ENCODE measurements at places on chromosomes 6 and 20. TPM values are rescaled to one million over a fixed set of nuclear protein-coding genes. Genes with fewer than 3 reads are reported as not detected.

DNA sequence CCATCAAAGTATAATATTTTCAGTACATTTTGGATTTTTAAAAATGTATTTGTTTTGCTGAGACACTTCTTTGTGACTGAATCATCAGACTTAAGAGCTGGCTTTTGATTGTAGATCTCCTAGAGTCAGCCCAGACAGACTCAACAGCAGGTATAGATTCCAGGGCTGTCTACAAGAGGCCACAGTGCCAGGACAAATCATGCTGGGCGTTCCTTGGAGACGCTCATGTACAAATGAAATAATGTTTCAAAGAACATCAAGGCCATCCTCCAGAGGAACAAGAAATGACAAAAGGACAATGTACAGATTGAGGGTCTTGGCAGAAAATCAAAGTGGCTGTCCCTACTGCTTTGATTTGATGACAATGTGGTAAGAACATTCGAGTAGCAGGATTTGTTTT, 369.3 kb downstream of the GRIK2 start:
- no peak for DNase-seq
- no peaks in the 10 kb centered on the region for H3K27me3 ChIP-seq
- no peaks in the 10 kb centered on the region for H3K36me3 ChIP-seq
- H3K27ac ChIP-seq: no peak overlapping the region
- no peak overlapping the region for H3K4me3 ChIP-seq
- H3K4me1 ChIP-seq: no peaks in the 10 kb centered on the region

DNA sequence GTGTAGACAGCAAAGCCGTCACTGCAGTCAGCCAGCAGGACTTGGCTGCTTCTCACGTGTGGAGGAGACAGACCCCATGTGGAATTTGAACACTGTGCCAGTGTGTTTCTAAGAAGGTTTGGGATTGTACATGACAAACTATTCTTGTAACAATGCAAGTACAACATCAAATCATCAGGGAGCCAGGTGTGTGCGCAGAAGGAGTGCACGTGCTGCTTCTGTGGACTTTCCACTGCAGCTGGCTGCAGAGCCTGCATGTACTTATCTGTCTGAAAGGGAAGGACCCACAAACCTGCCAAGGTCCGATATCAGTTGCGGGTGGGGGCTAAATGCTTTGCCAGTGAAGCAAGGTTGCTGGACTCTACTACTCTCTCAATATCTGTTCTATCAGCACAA, 211.6 kb downstream of the WDR27 start:
- H3K36me3 ChIP-seq: no peaks in the 10 kb centered on the region
- H3K4me3 ChIP-seq: no peak overlapping the region
- peaks cover 21% of the 10 kb centered on the region for H3K4me1 ChIP-seq
- H3K27me3 ChIP-seq: no peaks in the 10 kb centered on the region

- H3K36me3 ChIP-seq: no peaks in the 10 kb centered on the region
- H3K4me1 ChIP-seq: peaks cover 7% of the 10 kb centered on the region
- H3K4me3 ChIP-seq: peak overlapping the region; percentile 88
- H3K27me3 ChIP-seq: no peaks in the 10 kb centered on the region
- no peak for DNase-seq
Observed at GRCh38 chr20:49915118-49915379, 280 bp downstream of the SPATA2 start.

DNA sequence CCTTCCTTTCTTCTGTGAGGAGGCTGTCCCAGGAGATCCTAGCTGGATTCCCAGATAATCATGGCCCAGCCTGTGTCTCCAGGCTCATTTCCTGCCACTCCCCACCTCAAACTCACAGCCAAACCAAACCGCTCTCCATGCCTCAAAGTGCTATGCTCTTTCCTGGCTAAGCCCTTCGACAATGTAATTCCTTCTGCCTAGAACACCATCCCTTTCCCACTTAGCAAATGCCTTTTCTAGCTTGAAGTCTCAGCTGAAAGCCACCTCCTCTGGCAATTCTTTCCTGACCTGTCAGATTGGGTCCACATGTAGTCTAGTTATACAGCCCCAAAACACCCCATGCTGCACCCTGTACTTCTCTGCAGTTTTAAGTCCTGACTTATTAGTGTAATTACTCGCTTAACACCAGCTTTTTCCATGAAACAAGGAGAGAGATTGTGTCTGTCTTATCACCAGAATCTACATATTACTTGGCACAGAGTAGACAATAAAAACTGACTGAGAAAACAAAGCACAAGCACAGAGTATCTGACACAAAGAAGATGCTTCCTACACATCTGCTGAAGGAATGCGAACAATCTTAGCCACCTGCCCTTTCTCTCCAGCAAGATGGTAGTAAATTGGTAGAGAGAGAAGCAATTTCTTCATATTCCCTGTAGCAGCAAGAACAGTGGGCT, 5.4 kb downstream of the TRIM26 start:
- no peaks in the 10 kb centered on the region for H3K27me3 ChIP-seq
- DNase-seq: no peak
- H3K4me3 ChIP-seq: no peak overlapping the region
- no peaks in the 10 kb centered on the region for H3K36me3 ChIP-seq
- peaks cover 25% of the 10 kb centered on the region for H3K4me1 ChIP-seq

KCNK15 gene
- 62.6 TPM for total RNA-seq
